Naive thymus-derived CD8-positive, alpha-beta T cell (primary cell): ENCODE measurements at places on chromosomes 6 and 20. TPM values are rescaled to one million over a fixed set of nuclear protein-coding genes. Genes with fewer than 3 reads are reported as not detected.
A peak's percentile ranks its signal among the peaks of the same experiment; 100 is the strongest.

Gene IMPG1
- not detected for polyA plus RNA-seq

DNA sequence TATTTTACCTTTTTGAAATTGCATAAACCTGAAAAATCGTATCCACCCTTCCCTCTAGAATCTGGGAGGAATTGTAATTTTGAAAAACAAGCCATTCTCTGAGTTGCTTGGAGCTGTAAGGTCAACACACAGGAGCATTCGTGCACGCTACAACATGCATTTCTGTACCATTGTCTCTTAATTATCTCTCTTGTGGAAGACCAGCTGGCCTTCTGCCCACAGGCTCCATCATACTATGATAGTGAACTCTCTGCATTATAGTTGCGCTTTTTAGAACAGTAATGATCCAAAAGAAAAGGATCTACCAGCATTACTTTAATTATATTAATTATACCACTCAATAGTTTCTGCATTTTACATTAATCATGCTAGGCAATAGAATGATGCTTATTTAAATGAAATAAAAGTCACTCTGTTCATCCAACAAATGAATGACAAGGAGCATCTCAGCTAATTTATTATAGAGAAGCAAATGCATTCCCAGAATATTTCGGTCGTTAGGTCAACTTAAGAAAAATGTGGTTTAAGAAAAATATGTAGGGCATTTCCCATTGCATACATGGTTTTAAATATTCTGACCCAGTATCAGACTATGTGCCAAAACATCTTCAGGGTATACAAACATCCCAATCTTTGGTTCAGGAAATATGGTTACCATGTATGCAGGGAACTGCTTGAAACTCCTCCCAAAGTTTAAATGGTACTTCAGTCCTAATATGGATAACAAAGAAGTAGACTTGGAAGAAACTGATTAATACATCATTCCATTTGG, 263.5 kb downstream of the TFAP2A start:
- H3K4me1 ChIP-seq: peaks cover 4% of the 10 kb centered on the region
- no peaks in the 10 kb centered on the region for H3K27me3 ChIP-seq
- no peak for DNase-seq
- H3K4me3 ChIP-seq: no peak overlapping the region
- H3K27ac ChIP-seq: no peak overlapping the region
- H3K36me3 ChIP-seq: no peaks in the 10 kb centered on the region

Gene MUC21
- polyA plus RNA-seq: not detected

Gene EEF1A1
- 14,095 TPM for polyA plus RNA-seq

Gene SLC22A7
- not detected for polyA plus RNA-seq

DNA sequence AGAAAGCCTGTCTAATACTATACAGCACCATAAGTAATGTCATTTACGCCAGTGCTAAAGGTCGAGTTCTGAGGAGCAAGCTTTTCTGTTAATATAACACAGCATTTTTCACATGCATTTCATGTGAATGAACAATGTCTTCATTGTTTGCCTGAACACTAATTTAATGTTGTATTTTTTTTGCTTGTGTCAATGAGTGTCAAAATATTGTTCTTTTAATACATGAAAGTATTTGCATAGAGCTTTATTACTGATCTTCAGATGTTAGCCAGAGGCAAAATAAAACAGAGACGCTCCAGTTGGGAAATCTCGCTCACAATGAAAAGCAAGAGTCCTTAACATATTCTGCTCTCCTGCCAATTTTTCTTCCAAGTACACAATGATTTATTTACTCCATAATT, 151.8 kb downstream of the FOXC1 start:
- H3K27ac ChIP-seq: no peak overlapping the region
- no peak overlapping the region for H3K4me3 ChIP-seq
- no peaks in the 10 kb centered on the region for H3K4me1 ChIP-seq
- no peak for DNase-seq
- H3K36me3 ChIP-seq: peaks cover 28% of the 10 kb centered on the region

GRCh38 chr20:10637563-10637962, 36.2 kb downstream of the JAG1 start:
- no peaks in the 10 kb centered on the region for H3K27me3 ChIP-seq
- no peak for DNase-seq
- H3K27ac ChIP-seq: no peak overlapping the region

- peaks cover 2% of the 10 kb centered on the region for H3K27me3 ChIP-seq
- no peak overlapping the region for H3K27ac ChIP-seq
- no peaks in the 10 kb centered on the region for H3K36me3 ChIP-seq
- no peak overlapping the region for H3K4me3 ChIP-seq
- DNase-seq: no peak
Measured at GRCh38 chr20:40983898-40984297, 44.7 kb upstream of the TOP1 start.

DNA sequence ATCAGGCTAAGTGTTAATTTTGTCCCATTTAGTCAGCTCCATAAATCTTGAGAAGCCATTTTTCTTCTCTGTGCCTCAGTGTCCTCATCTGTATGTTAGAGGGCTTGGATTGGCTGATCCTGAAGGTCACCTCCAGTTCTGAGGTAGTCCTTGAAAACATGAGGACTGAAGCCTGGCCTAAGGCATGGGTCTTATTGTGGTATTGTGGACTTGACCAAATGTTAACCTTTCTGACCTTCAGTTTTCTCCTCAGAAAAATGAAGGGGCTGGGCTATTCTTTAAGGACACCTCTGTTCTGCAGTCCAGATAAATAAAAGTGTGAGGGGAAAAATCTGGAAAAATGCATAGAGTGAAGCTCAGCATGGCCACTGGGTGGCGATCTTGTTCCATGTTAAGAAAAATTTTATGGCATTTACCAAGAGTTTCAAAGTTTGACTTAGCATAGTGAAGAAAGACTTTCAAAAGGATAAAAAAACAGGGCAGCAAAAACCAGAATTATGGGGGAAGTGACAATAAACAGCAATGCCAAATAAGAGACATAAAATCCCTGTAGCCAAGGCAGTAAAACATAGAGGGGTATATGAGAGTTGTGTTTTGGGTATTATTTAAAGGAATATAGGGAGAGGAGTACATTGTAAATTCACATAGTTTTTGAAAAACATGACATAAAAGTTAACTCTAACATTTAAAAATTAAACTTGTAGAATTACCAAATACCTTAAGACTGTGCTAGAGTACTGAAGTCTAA, 13.2 kb upstream of the TFB1M start:
- H3K36me3 ChIP-seq: no peaks in the 10 kb centered on the region
- H3K27me3 ChIP-seq: no peaks in the 10 kb centered on the region
- H3K27ac ChIP-seq: no peak overlapping the region
- DNase-seq: peak; percentile 52

DNA sequence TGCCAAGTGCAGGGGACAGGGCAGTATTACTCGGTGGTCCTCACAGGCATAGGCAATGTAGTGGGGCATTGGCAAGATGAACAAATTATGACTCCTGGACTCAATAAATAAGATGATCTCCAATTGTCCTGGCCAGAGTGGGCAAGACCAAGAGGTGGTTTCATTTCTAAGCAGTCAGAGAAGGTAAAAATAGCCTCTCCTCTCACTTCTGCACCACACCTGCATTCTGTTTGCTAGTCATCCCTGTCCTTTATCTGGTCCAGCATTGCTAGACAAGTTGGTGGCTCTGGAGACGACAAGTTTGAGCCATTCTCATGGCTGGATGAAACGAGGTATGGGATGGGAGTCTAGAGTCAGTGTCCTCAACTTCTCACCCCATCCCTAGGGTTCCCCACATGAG, 83.0 kb downstream of the BANF2 start:
- no peak overlapping the region for H3K27ac ChIP-seq
- no peak for DNase-seq
- H3K27me3 ChIP-seq: no peaks in the 10 kb centered on the region
- no peak overlapping the region for H3K4me3 ChIP-seq
- H3K4me1 ChIP-seq: no peaks in the 10 kb centered on the region

- peaks cover 2% of the 10 kb centered on the region for H3K4me1 ChIP-seq
- H3K36me3 ChIP-seq: no peaks in the 10 kb centered on the region
- H3K4me3 ChIP-seq: peak overlapping the region; percentile 3
- no peak for DNase-seq
- H3K27me3 ChIP-seq: peaks cover 58% of the 10 kb centered on the region
- no peak overlapping the region for H3K27ac ChIP-seq
Measured at GRCh38 chr6:149860834-149861602, 3.1 kb downstream of the LRP11 start.

DNA sequence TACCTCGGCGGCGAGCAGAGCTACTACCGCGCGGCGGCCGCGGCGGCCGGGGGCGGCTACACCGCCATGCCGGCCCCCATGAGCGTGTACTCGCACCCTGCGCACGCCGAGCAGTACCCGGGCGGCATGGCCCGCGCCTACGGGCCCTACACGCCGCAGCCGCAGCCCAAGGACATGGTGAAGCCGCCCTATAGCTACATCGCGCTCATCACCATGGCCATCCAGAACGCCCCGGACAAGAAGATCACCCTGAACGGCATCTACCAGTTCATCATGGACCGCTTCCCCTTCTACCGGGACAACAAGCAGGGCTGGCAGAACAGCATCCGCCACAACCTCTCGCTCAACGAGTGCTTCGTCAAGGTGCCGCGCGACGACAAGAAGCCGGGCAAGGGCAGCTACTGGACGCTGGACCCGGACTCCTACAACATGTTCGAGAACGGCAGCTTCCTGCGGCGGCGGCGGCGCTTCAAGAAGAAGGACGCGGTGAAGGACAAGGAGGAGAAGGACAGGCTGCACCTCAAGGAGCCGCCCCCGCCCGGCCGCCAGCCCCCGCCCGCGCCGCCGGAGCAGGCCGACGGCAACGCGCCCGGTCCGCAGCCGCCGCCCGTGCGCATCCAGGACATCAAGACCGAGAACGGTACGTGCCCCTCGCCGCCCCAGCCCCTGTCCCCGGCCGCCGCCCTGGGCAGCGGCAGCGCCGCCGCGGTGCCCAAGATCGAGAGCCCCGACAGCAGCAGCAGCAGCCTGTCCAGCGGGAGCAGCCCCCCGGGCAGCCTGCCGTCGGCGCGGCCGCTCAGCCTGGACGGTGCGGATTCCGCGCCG, 994 bp downstream of the FOXC1 start:
- H3K4me3 ChIP-seq: peak overlapping the region; percentile 77
- peaks cover 68% of the 10 kb centered on the region for H3K27me3 ChIP-seq
- no peak overlapping the region for H3K27ac ChIP-seq
- no peak for DNase-seq
- peaks cover 4% of the 10 kb centered on the region for H3K36me3 ChIP-seq
- H3K4me1 ChIP-seq: peaks cover 51% of the 10 kb centered on the region

DNA sequence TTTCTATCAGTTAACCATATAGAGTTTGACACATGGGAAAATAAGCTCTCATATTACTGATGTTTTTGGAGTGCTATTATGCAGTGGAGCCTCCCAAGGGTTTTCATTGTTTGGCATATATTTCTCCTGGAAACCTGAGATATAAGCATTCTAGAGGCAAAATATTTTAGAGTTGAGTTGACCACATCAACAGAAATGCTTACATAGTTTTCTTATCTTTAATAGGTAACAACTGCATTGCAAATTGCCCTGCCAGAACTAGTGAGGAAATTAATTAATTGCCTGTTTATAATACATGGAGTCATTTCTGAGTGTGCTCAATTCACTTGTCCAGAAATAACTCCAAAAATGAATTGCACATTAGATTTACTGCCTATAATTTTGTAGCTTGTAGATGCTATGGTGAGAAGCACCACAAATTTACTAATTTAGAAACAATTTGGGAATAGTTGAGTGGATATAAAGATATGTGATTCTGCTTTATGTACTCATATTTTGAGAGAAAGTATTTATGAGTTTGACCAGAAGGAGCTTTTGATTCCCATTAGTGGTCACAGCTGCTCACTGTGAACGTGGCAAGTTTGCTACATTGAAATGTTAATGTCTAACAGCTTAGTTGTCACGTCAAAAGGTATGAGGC, 288.7 kb downstream of the CD109 start:
- H3K27ac ChIP-seq: no peak overlapping the region
- no peaks in the 10 kb centered on the region for H3K27me3 ChIP-seq
- no peak overlapping the region for H3K4me3 ChIP-seq

GRCh38 chr20:24633026-24633425, 163.6 kb downstream of the SYNDIG1 start:
- peaks cover 8% of the 10 kb centered on the region for H3K27me3 ChIP-seq
- DNase-seq: no peak
- no peaks in the 10 kb centered on the region for H3K36me3 ChIP-seq
- no peak overlapping the region for H3K27ac ChIP-seq
- H3K4me1 ChIP-seq: peaks cover 15% of the 10 kb centered on the region
- H3K4me3 ChIP-seq: no peak overlapping the region

GRCh38 chr6:33286946-33287914, 1.8 kb downstream of the WDR46 start:
- H3K27ac ChIP-seq: peak overlapping the region; percentile 69
- H3K27me3 ChIP-seq: no peaks in the 10 kb centered on the region
- peak overlapping the region; percentile 87 for H3K4me3 ChIP-seq
- no peak for DNase-seq
- H3K4me1 ChIP-seq: peaks cover 49% of the 10 kb centered on the region
- no peaks in the 10 kb centered on the region for H3K36me3 ChIP-seq

- no peaks in the 10 kb centered on the region for H3K36me3 ChIP-seq
- DNase-seq: no peak
- H3K4me1 ChIP-seq: no peaks in the 10 kb centered on the region
- no peak overlapping the region for H3K4me3 ChIP-seq
- H3K27ac ChIP-seq: no peak overlapping the region
Measured at GRCh38 chr20:63087236-63087871, 80.6 kb upstream of the BHLHE23 start.
